Hair follicular keratinocyte (primary cell): ENCODE measurements at places on chromosomes 1 and 21. TPM values are rescaled to one million over a fixed set of nuclear protein-coding genes. Genes with fewer than 3 reads are reported as not detected.

The IL19 gene
- total RNA-seq: not detected in 2 replicates

The METTL18 gene
- 2.5 and 5.2 TPM in 2 replicates for total RNA-seq

The DEPDC1 gene
- total RNA-seq: 7.5 and 21.8 TPM in 2 replicates

The LRRC39 gene
- total RNA-seq: not detected in 2 replicates

The MANEAL gene
- 0.15 and 0.78 TPM in 2 replicates for total RNA-seq

The OR2T29 gene
- total RNA-seq: not detected in 2 replicates

The UTS2 gene
- not detected in 2 replicates for total RNA-seq

The TINAGL1 gene
- total RNA-seq: 389 and 539 TPM in 2 replicates

The PBX1 gene
- 0.53 and 0.86 TPM in 2 replicates for total RNA-seq

The CLDN17 gene
- total RNA-seq: not detected in 2 replicates

The SHISAL2A gene
- total RNA-seq: not detected in 2 replicates

The PADI6 gene
- not detected in 2 replicates for total RNA-seq

The IRF6 gene
- total RNA-seq: 91.2 and 169 TPM in 2 replicates

The RGS1 gene
- not detected in 2 replicates for total RNA-seq

The OPRD1 gene
- total RNA-seq: not detected in 2 replicates

The ATP5IF1 gene
- 312 and 412 TPM in 2 replicates for total RNA-seq
